Stimulated activated CD4-positive, alpha-beta T cell treated with anti-CD3 and anti-CD28 coated beads, TNF-alpha, amount 100 ng/mL, for 4 hours (primary cell): ENCODE measurements at places on chromosomes 1 and 21.

- DNase-seq: no peak
These were observed 9.3 kb downstream of the NKAIN1 start for GRCh38 chr1:31230378-31230777.

GRCh38 chr1:84669831-84670230, 20.4 kb downstream of the SSX2IP start:
- DNase-seq: no peak

- DNase-seq: no peak
These were observed 172.8 kb downstream of the FAF1 start for GRCh38 chr1:50787266-50787665.

DNA sequence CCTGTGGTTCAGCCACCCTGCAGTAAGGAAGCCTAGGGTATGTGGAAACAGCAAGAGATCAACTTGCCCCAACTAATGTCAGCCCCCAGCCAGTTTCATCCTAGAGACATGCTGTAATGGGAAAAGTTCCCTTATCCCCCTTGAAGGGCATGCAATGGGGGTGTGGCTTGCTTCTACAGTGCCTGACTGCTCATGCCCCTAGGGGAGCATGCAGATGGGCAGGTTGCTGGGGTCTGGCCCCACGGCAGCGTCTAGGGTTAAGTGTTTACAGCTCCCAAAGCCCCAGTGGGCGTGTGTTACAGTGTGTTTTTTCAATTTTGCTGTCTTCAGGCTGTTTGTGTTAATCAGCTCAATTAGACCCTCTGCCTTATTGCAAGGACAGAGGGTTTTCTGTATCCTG, 1105.9 kb downstream of the AMY1C start:
- DNase-seq: no peak

DNA sequence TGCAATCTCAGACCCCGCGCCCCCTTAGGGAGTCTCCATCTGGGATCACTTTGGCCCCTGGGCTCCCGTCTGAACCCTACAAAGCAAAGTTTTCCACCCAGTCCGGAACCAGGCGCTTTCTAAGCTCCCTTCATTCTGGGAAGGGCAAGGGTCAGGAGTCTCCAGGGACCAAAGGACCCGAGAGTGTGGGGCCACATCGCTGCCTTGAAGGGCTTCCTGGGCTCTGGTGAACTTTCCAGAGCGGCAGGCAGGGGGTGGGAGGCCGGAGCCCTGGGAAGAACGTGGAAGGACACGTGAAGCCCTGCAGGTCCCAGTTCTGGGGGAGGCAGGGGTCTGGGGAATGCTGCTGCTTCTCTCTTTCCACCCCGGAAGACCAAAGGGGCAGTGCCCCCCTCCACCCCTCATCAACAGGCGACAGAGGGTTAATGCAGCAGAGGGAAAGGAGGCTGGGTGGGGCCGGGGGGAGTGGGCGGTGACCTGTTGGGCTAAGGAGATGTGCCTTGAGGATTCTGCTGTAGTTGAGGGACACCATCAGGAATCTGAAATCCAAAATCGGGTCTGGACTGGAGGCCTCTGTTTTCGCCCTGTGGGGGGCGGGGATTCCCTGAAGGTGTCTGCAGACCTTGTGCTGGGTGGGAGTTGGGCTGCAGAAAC, 734 bp downstream of the CDK18 start:
- DNase-seq: no peak

- DNase-seq: no peak
These were observed 52.5 kb upstream of the ID3 start for GRCh38 chr1:23611601-23612327.

DNA sequence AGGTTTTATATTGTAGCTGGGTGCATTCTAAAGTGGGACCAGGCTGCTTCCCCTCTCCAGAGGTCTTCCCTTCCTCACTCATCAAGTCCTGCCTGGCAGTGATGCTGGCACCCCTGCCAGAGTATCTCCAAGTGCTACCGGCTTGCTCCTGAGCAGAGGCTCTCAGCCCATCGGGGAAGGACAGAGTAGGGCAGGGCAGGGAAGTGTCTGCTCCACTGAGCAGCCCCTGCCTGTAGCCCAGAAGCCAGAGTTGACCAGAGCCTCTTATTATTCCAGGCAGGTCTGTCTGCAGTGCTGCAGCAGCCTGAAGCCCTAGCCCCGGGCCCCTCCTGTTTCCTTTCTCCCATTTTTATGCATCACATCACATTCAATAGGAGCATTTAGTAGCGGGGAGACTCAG, 51.1 kb downstream of the ATP2B4 start:
- no peak for DNase-seq

- no peak for DNase-seq
These were observed 84.3 kb downstream of the SLC45A1 start for GRCh38 chr1:8402109-8402710.

GRCh38 chr1:233086961-233087881, 136.8 kb downstream of the NTPCR start:
- no peak for DNase-seq

DNA sequence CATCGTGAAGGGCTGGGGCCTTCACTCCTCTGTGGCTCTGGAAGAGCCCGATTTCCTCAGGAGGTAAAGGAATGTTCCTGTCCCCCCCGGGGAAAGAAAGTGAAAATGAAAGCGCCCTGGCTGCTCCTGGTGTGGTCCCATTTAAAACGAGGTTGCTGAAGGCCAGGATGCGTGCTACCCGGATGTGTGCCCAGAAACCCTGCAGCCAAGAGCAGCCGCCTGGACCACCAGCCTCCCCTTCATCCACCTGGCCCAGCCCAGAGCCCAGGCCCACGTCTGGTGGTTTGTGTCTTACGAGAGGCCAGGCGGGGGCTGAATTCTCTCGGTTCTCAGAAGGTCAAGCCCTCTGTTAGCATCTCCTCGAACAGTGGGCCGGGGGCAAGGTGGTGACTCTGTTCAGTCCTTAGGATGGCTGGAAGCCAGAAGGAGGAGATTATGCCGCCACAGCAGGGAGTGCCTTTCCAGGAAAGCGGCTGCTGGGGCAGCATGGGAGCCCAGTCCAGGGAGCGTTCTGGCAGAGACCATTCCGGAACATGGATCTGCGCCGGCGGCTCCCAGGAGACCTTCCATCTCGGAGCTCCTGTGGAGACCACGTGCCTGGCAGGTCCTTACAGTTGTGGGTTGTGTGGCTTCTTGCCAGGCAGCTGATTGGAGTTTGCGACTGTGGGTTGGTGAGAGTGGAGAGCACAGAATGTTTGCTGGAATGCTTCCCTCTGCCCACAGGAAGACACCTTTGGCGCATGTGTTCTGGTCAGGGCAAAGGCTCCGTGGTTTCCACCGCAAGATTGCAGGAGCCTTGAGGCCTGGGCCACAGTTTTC, 1.4 kb downstream of the GUK1 start:
- no peak for DNase-seq

DNA sequence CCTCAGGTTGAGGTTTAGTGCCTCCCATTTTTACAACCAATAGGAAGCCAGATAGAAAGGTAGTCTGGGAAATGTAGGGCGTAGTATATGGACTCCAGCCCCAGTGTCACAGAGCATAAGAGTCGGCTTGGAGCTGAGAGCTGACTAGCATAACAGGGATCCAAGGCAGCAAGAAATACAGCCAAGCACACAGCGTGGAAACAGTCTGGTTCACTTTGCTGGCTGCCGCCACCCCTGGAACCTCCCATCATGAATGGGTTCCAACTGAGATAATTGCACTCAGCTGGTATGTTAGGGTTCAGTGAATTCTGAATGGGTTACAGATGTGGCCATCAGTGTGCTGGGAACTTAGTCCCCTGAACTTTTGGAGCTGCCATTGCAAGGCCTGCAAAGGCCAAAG, 76.7 kb upstream of the GPR88 start:
- no peak for DNase-seq

DNA sequence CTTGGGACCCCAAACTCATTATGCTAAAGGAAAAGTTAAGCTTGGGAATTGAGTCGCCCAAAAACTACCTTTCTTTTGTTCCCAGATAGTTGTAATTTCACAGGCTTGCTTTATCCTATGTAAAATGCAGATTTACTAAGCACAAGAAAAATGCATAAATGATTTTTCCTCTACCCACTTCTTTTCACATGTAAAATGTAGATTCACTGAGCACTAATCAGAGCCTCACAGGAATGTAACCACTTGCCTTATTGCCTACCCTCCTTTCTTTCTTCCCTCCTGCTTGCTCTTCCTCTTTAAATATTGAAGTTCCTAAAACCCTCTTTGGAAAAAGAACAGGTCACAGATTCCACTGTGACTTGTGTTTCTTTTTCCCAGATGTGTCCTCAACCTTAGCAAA, 18.3 kb downstream of the CAPN8 start:
- no peak for DNase-seq

- DNase-seq: no peak
These were observed 108.7 kb upstream of the IGSF21 start for GRCh38 chr1:17998889-17999288.

DNA sequence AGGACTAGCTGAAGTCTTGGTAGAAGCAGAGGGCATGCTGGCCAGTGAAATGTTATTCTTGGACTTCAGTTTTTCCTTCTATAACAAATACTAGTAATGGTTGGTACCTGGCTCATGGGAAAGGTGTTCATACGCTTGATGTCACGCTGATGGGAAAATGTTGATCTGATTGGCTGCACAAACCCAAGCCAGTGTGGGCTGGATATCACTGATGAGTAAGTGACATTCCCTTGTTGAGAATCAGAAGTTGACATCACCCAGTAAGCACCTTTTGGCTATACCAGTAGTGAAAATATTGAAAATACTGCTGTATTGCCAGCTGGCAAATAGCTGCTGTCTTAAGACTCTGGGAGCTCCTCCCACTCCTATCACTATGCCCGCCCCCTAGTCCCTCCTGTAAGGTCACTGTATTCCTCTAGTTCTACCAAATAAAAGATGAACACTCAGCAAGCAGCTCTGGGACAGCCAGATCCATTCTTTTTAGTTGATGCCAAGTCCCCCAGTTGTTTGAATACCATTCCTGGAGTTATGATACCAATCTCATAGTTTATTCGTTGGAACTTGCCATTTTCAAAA, 168.2 kb downstream of the GRIK1 start:
- no peak for DNase-seq

DNA sequence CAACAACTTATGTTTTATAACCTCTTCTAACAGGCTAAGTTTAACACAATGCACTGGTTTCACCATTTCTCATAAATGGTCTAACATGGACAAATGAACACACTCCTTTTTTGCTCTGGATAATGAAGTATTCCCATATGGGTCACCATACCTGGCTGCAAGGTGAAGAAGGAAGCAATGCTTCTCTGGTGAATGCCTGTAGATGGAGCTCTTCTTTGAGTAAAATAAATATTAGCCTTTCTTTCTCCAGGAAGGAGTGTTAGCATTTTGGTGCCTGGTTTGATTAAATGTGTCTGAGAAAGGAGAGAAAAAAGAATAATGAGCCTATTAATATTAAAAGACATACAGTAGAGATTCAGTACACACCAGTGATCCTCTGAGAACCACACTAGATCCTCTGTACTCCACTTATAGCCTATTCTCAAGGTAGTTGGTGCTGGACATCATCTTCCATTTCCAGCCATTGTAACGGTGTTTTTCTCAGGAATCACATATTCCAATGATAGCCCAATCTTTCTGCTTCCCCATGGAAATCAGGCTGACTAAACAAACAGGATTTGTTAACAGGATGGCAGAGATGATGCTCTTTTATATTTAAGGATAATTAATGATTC, 17.6 kb downstream of the MTFR1L start:
- DNase-seq: no peak

GRCh38 chr1:50976111-50976889, 6.3 kb downstream of the CDKN2C start:
- DNase-seq: no peak
